ENCODE measurements at places on chromosomes 2 and 18.
A peak's percentile ranks its signal among the peaks of the same experiment; 100 is the strongest.

DNA sequence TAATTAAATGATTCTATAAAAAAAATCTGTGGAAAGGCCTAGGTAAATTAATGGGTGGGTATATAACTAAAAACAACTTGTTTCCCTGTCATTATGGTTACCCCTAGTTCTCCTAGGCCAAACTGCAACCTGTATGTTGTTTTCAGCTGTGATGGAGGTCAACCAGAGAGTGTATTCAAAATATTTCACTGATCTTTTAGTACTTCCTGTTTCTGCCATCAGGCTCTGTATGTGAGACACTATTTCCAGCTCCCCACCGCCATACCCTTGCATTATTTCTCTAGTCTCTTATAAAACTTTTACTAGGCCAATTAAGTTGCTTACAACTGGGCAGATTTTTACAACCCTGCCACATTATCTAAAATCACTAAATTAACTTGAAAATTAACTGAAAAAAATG, 21.0 kb upstream of the CDKL4 start:
- no peak for DNase-seq

- no peak for DNase-seq
Measured at GRCh38 chr2:120562218-120563005, 173.3 kb upstream of the GLI2 start.

DNA sequence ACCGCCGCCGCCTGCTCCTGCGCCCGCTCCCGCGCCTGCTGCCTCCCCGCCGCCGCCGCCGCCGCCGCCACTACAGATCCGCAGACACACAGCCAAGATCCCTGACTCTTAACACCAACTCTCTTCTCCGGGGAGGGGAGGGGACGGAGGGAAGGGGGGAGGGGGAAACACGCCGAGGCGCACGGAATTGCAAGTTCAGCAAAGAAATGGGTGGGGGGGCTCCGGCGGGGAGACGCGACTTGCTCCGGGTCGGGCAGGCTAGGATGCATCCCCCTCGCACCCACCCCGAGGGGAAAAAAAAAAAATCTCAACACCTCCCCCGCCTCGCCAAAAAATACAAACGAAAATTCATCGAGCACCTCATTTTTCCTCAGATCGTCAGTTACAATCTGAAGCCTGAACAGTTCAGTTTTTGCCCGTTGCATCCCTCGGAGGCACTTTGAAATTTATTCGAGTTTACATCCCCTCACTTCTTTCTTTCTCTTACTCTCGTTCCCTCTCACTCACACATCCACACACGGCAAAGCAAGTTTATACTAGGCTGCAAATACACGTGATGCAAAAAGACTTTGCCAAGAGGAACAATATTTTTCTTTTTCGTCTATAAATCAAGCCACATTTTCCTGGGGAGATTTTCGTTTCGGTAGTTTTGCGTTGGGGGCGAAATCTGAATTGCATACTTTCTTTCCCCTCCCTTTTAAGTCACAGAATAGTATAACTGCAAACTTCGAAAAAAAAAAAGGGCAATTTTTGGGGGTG, at the start of gene TCF4:
Gene TCF4 (minus strand): TSS at position 82 of the 759 bp plus-strand sequence. CDS start 1,076 bp downstream, outside the sequence.
- DNase-seq = peak; percentile 7

DNA sequence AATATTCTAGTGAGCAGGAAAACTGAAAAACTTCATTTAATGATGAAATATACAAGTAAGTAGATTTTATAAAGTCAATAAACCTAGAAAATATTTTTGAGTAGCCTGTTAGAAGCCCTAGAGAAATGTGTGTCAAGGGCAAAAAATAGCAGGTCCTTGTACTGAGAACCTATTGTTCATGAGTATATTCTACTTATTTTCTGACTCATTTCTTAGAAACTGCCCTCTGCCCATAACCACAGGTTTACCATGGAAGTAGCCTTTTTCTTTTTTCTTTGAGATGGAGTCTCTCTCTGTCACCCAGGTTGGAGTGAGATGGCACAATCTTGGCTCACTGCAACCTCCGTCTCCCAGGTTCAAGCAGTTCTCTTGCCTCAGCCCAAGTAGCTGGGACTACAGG, 19.4 kb upstream of the SELENOI start:
- DNase-seq = no peak

- no peak for DNase-seq
Measured at GRCh38 chr2:135736546-135736945, 5.1 kb upstream of the UBXN4 start.

DNA sequence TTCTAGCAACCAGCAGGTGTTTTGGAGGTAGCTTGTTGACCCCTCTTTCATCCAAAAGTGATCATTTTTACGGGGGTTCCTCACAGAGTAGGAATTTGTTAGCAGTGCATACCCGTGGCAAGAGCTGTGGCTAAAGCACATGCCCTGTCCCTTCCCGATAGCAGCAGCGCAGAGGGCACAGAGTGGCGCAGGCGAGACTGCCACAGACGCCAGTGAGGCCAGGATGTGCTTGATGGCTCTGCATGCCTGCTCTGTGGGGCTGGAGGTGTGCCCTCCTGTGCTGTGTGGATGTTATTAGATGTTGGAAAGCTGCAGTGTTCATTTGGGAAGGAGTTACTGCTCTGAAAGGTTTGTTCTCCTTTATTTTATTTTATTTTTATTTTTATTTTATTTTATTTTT, 153.6 kb downstream of the FAM210A start:
- no peak for DNase-seq

GRCh38 chr2:187906021-187906420, 351.8 kb upstream of the TFPI start:
- DNase-seq = no peak

DNA sequence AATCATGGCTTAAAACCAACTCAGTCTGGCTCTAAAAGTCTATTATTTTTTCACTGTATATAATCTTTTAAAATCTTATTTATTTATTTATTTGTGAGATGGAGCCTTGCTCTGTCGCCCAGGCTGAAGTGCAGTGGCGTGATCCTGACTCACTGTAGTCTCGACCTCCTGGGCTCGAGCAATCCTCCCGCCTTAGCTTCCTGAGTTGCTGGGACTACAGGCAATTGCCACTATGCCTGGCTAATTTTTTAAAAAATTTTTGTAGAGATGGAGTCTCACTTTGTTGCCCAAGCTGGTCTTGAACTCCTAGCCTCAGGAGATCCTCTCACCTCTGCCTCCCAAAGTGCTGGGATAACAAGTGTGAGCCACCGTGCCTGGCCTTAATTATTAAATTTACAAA, 14.5 kb downstream of the GORASP2 start:
- no peak for DNase-seq

GRCh38 chr18:45722899-45723298, 1.1 kb upstream of the SLC14A1 start:
- DNase-seq = peak; percentile 51

GRCh38 chr2:158114516-158114915, 12.8 kb downstream of the UPP2 start:
- no peak for DNase-seq

DNA sequence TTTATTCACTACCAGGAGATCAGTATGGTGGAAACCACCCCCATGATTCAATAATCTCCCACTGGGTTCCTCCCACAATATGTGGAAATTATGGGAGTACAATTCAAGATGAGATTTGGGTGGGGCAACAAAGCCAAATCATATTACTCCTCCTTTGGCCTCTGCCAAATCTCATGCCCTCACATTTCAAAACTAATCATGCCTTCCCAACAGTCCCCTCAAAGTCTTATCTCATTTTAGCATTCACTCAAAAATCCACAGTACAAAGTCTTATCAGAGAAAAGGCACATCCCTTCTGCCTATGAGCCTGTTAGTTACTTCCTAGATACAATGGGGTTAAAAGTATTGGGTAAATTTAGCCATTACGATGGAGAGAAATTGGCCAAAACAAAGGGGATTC, 989.5 kb upstream of the CNTNAP5 start:
- no peak for DNase-seq

GRCh38 chr2:237692601-237693290, 65.4 kb downstream of the LRRFIP1 start:
- DNase-seq = no peak

GRCh38 chr2:232549655-232550353, 553 bp downstream of the TIGD1 start:
- DNase-seq = no peak

DNA sequence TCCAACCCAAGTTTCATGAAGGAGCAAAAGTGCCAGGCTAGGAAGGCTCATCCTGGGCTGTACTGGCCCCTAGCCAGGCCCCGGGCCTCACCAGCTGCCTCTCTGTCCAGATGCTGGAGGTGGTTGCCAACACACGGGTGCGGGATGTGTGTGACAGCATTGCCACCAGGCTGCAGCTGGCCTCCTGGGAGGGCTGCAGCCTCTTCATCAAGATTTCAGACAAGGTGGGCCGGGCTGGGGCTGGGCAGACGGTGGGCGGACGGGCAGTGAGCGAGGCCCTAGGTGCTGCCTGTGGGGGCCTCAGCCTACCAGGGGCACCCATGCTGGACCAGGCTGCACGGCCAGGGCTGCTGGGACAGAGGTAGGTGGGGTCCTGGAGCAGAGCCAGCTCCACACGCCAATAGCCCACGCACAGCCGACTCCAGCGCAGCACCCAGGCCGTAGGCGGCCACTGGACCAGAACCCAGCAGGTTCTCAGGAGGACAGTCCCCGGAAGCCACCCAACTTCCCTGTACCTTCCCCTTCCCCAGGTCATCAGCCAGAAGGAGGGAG, 11.8 kb upstream of the GPR17 start:
- no peak for DNase-seq

DNA sequence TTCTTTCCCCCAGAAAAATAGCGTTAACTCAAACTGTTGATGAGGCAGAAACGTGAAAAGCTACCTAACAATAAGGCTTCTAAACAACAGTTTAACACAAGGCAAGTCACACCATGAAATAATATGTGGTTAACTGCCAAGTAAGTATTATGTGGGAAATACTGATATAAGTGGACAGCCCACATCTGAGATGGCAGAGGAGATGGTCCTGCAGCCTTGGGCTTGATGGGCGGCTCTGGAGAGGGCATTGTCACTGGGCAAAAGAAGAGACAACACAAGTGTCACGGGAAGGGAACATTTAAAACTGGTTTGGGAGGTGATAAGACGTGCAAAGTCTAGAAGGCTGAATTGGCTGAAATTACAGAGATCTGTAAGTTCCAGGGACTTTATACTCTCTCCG, 147.2 kb downstream of the PKP4 start:
- no peak for DNase-seq

GRCh38 chr2:239970004-239970623, 55.0 kb downstream of the NDUFA10 start:
- no peak for DNase-seq

- DNase-seq = no peak
Measured at GRCh38 chr2:118154176-118154575, 65.9 kb downstream of the INSIG2 start.

- DNase-seq = no peak
Measured at GRCh38 chr2:203852760-203853159, 14.8 kb upstream of the CTLA4 start.

DNA sequence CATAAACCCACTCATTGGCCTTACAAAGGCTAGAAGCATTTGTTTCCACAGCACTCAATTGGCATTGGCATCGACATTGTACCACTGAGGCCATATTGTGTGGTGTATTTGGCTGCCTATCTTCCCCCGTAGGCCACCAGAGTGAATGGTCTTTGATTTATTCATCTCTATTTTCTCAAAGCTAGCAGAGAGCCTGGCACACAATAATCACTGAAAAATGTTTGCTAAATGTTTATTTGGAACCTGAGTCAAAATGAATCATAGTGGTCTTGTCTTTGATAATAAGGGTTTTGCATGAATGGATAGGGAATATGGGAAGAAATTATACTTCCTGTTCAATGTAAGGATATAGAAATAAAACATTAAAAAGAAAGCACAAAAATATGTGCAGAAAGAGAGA, 107.3 kb upstream of the SLC8A1 start:
- no peak for DNase-seq

DNA sequence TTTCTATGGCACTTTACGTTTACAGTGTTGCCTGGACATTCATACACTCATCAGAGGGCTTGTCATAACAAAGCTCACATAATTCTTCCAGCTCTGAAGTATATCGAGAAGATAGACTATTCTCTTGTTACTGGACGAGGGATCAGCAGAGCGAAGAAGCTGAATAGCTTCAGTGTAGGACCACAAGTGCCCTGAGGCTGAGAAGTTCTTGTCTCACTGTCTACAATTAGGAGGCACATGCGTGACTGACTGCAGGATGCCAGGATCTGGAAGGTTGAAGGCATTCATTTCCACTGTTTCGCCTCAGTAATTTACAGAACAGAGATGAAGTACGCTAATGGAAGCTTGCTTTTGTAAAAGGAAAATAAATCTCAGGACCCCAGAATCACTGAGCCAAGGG, 9.6 kb downstream of the SH3YL1 start:
- DNase-seq = no peak

- DNase-seq = no peak
Measured at GRCh38 chr2:157252529-157252928, 5.0 kb upstream of the GALNT5 start.

- DNase-seq = no peak
Measured at GRCh38 chr2:23249348-23249747, 135.6 kb upstream of the KLHL29 start.

DNA sequence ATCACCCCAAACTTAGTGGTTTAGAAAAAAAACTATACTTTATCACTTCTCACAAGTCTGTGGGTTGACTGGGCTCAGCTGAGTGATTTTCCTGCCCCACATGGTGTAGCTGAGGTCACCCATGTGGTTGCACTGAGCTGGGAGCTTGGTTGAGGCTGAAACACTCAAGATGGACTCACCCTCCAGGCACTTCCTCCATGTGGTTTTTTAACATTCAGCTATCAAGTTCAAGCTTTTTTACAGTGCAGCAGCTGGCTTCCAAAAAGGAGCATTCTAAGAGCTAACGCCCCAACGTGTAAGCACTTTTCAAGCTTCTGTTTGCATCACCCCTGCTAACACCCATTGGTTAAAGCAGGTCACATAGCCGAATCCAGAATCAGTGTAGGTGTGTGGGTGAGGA, 105.9 kb upstream of the CREB1 start:
- no peak for DNase-seq

GRCh38 chr2:71721669-71722068, 268.3 kb downstream of the DYSF start:
- no peak for DNase-seq

Data from activated gamma-delta T cell treated with Interleukin-2 at 50 U/mL for 16 hours (primary cell).